ENCODE measurements at places on chromosomes 11 and 22.

DNA sequence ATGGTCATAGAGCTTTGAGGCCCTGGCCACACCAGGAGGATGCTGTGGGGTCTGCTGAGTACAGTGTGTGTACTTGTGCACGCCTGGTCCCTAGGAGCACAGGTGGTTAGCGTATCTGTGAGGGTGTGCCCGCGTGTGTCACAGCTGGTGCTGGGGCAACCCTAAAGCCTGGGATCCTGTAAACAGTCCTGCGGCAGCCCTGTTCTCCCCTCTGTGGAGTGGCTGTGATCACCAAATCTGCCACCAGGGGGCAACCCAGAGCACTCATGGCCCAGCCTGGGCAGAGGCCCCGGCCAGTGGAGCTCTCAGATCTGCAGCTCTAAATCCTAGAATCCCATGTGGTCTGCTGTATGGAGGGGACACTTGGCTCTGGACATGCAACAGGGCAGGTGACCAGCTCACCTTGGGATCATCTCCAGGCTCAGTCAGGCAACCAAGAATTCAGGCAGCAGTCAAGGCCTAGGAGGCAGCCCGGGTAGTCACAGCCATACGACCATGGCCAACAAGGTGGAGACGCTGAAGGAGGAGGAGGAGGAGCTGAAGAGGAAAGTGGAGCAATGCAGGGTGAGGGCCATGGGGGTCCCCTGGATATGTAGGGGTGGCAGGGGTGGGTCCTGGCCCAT lies 3.9 kb downstream of the SH3BP1 start:
- DNase-seq = peak; percentile 75

DNA sequence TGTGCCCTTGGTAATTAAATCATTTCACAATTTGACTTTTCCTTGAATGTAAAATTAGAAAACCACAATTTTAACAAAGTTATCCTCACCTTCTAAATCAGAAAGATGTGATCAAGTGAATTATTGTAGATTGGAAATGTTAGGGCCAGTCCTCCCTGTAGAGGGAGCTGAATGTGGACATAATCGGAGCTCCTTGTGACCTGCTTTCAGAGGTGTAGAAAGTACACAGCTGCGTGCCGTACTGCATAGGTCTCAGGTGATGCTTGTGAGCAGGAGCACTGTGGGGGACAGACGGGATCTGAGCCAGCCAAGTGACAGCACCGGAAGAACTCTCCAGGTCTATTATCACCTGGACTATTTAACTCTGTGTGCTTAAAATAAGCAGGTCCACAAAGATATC lies 338.0 kb downstream of the AASDHPPT start:
- no peak for DNase-seq

DNA sequence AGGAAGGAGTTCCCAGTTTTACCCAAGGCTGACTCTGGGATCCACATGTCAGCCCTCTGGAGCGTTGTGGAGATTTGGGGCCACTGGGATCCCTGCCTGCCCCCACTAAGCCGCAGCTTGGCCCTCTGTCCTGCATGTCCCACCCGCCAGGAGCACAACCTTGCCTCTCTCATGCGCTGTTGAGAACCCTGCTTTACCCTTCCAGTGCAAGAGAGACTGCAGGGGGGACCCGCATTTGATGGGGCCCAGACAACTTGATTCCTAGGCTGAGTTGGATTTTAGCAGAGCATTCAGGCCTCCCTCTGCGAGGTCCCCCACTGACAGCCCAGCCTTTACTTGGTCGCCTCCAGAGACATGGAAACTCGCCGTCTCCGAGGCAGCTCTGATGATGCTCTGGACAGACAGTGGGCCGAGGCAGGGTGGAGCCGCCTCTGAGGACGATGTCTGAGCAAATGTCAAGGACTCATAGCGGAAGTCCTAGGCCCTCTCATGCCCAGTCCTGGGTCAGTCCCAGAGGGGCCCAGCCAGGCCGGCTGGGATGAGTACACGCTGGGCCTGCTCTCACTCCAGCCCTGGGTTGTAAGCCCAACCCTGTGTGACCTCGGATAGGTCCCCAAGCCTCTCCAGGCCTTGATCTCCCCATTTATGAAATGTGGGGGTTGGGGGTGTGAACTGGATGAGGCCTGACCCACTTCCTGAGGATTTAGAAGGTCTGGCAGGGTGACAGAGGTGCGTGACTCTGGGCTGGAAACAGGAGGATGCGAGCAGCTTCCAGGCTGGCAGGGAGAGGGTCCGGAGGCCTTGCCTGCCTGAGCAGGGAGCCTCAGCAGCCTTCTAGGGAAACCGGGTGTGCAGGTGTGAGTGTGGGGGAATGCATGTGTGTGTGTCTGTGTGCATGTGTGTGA lies 630 bp downstream of the CD5 start:
- peak; percentile 47 for DNase-seq

DNA sequence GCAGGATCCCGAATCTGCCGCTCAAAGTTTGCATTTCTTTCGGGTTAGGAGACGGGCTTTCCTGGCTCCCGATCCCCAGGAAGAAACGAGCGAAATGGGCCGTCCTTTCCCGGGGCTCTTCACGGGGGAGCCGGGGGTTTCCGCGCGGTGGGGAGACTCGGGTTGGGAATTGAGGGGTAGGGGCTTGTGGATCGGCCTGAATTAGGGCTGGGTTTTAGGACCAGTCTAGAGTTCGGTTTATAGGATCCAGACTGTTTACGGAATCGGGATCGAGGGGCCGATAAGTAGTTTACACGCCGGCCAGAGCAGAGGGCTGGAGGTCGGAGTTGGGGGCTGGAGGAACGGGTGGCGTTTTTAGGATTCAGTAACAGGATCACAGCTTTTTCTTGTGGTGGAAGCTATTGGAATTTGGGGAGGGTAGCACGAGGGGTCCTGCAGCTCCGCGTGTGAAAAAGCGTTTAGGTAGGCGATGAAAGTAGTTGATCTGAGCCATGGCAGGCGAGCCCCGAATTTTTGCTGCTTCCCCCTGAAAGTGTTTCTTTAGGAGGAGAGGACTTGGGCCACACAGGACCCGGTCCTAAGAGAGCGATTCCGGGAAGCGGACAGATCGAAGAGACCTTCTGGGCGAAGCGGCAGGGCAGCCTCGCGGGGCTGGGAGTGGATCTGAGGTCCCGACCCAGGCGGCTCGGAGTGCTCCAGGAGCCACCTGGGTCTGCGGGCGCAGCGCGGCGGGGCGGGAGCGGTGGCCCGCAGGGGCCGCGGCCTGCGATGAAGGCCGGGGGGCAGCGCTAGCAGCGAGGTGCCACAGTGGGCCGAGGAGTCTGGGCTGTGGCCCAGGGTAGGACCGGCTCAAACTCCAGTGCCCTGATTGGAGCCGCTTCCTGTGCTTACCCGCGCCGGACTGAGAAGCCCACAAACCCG lies 1.6 kb downstream of the PKNOX2 start:
- DNase-seq = peak; percentile 9

DNA sequence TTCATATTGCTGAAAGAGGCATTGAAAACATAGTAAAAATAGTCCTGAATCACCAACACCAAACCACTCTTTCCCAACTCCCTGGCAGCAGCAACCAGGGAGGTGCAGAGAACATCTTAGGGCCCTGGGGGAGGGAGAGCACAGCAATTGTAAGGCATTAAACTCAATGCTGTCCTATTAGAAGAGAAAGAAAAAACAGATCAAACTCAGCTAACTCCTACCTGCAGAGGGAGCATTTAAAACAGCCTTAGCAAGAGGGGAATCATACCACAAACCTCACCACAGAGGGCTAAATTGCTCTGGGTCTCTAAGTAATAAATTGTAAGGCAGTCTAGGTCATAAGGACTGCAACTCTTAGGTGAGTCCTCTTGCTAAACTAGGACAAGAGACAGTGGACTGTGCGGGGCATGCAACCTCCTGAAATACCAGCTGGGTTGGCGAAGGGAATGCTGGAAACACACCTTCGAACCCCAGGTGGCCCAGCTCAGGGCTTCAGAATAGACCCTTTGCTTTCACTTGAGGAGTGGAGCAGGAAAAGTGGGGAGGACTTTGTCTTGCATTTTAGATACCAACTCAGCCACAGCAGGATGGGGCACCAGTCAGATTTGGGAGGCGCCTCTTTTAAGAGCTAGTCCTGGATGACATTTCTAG lies 697.1 kb upstream of the FAT3 start:
- DNase-seq = no peak

DNA sequence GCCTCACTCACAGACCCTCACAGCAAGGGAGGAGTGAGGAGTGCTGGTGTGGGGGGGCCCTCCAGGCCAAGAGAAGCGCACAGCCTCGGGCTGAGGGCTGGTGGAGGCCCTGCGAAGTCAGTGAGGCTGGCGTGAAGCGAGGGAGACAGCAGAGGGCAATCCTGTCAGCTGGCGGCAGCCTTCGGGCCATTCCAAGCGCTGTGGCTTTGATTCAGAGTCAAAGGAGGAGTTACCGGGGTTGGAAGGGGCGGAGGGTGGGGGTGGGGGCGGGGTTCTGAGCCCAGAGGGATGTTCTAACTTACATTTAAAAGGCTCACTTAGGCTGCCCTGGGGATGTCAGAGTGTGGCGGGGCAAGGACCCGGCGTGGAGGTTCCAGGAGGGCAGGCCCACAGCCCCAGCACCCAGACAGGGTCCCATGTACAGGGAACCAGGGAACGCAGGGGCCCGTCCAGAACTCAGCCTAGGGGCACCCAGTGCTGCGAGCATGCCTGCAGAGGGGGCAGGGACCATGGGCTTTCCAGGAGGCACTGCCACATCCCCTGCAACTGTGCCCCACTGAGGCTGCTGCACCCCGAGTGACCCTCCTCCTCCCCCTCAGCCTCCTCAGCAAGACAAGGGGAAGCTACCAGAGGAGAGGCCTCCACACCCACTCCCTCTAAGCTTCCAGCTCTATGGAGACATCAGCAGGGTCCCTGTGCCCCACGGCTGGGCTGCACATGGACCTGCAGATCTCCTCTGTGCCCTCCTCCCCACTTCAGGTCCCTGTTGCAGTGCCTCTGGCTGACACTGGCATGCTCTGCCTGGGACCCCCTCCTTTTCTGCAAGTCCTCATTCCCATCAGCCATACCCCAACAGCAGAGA lies 39.7 kb upstream of the TTLL12 start:
- no peak for DNase-seq

DNA sequence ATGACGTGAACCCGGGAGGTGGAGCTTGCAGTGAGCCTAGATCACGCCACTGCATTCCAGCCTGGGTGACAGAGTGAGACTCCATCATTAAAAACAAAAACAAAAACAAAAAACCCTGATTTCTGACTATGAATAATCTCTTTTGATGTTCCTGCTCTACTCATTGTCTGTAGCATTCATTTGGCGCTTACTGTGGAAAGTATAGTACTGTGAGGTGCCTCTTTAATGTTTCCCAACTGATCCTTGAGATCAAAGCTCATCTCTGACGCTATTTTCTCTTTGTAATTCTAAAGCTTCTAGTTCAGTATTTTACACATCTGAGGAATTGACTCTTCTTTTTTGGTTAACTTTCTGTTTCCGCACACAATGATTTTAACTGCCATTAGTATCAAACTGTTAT lies 60.0 kb downstream of the GRK3 start:
- DNase-seq = no peak

DNA sequence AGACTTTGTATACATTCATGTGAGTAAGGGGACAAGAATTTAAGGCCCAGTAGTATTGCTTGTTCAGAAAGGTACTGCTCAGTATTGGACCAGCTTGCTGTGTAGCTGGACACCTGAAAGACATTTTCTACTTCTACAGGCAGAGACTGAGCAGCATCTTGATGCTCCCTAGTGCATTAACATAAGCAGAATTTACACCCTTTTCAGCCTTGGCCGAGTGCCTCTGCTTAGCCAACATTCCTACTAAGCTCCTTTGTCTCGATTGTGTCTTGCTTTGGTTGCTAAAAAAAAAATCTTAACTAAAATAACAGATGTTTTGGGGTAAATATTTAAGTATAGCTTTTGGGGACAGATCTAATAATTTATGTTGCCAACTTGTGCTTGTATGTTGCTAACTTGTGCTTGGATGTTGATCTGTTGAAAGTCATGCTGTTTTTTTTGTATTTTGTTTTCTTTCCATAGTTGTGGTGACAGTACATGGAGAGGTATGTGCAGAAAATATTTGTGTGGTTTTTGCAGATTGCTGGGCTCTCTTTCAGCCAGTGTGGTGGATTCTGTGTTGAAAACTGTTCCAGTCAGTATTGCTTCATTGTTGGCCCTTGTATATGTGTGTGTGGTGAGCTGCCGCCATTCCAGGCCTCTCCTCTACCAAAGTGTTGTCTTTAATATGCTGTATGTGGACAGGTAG lies 3.7 kb downstream of the PTS start:
- DNase-seq = no peak

Data from CD4-positive, alpha-beta memory T cell (primary cell).